ENCODE measurements at places on chromosomes 16 and 17. TPM values are rescaled to one million over a fixed set of nuclear protein-coding genes. Genes with fewer than 3 reads are reported as not detected.

DNA sequence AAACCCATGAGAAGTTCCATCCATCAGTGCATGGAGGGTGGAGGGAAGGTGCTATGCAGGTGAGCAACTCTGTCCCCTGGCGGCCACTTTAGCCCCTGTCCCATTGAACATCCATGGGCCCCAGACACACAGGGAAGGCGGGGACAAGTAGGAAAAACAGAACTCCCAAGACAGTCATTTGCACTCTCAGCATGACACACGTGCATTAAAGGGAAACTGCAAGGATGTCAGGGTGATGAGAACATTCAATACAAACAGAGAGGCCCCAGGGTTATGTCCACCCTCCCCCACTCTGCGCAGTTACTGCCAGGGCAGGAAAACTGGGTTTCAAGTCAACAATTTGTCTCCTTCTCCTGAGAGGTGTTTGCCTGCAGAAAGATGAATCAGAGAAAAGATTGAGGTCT is 44.0 kb upstream of the AKTIP start:
- peaks cover 8% of the 10 kb centered on the region for H3K4me1 ChIP-seq
- no peak overlapping the region for H3K27ac ChIP-seq
- H3K4me3 ChIP-seq, result no peak overlapping the region
- no peaks in the 10 kb centered on the region for H3K36me3 ChIP-seq
- DNase-seq, result no peak

The CFDP1 gene
- 24.9 TPM for total RNA-seq

DNA sequence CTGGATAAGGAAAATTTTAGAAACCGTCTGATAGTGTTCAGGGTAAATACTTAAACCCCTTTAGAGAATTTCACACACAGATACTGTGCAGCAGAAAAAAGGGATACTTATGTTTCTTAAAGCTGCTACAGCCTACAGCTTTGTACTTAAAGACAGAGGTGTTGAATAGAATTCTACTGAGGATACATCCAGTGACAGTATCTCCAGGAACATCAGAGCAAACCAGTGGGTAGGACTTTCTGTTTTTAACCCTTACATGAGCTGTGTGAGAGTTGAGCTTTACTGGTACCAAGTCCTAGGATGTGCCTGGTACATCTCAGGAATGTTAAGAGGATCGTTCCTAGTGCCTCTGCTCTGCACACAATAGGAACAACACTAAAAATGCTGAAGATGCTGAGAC is 191.5 kb downstream of the FTO start:
- DNase-seq, result no peak
- H3K27ac ChIP-seq, result no peak overlapping the region
- H3K27me3 ChIP-seq, result no peaks in the 10 kb centered on the region
- peaks cover 52% of the 10 kb centered on the region for H3K4me1 ChIP-seq

DNA sequence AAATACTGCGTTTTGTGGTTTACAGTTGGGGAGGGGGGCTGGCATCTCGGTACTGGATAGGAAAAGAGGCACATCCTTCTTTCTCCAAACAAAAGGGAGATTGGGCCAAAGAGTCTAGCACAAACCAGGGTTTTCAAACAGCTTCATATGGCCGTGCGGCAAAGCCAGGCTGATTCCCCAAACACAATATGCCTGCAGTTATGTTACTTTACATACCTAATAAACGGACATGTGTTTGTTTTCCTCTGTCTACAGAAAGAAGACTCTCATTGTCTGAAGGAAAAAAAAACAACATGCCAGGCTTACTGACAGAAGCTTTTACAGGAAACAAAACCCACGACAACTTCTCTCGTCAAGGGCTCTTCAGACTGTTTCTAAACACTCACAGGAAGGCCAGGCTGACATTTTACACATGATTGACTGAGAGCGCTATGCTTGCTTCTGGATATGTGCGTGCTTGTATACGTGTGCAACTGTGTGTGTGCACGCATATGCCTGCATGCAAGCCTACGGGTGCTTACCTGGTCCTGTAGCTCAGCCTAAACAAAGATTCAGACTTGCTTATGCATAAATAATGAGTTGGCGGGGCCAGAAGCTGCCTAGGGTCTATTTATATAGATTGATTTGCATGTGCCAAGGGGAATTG is 461.0 kb upstream of the C16orf82 start:
- H3K27me3 ChIP-seq, result peaks cover 31% of the 10 kb centered on the region
- H3K36me3 ChIP-seq, result no peaks in the 10 kb centered on the region
- DNase-seq, result no peak
- no peaks in the 10 kb centered on the region for H3K4me1 ChIP-seq
- no peak overlapping the region for H3K4me3 ChIP-seq

DNA sequence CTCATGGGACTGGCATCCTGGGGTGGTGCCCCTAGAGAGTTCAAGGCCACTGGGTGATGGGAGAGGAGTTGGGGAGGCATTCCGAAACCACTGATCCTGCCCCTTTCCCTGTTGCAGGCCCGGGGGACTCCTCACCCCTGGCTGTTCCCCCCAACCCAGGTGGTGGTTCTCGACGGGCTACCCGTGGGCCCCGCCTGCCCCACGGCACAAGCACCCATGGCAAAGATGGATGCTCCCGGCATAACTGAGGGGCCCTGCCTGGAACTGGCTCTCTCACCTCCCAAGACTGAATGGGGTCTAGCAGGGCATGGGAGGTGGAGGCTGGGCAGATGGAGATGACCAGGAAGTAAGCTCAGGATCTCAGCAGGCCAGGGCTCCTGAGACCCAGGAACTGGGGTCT is 6.6 kb downstream of the BTBD17 start:
- peaks cover 100% of the 10 kb centered on the region for H3K27me3 ChIP-seq
- peaks cover 18% of the 10 kb centered on the region for H3K4me1 ChIP-seq
- no peak overlapping the region for H3K4me3 ChIP-seq
- no peaks in the 10 kb centered on the region for H3K36me3 ChIP-seq
- DNase-seq, result no peak

GRCh38 chr17:45430006-45430737 is 2.5 kb downstream of the ARHGAP27 start:
- H3K4me3 ChIP-seq, result peak overlapping the region; percentile 74
- no peak for DNase-seq
- H3K27me3 ChIP-seq, result peaks cover 44% of the 10 kb centered on the region
- peaks cover 4% of the 10 kb centered on the region for H3K36me3 ChIP-seq
- peaks cover 70% of the 10 kb centered on the region for H3K4me1 ChIP-seq

The SEZ6 gene
- total RNA-seq, result not detected

- no peak for DNase-seq
- H3K4me3 ChIP-seq, result no peak overlapping the region
- H3K27ac ChIP-seq, result no peak overlapping the region
- H3K4me1 ChIP-seq, result no peaks in the 10 kb centered on the region
- peaks cover 9% of the 10 kb centered on the region for H3K27me3 ChIP-seq
Measured at GRCh38 chr17:77644181-77645071, 314.1 kb upstream of the TNRC6C start.

- no peak overlapping the region for H3K27ac ChIP-seq
- DNase-seq, result no peak
- no peak overlapping the region for H3K4me3 ChIP-seq
- H3K4me1 ChIP-seq, result no peaks in the 10 kb centered on the region
Measured at GRCh38 chr16:86079255-86079885, 180.4 kb downstream of the IRF8 start.

The NECAB2 gene
- 0.69 TPM for total RNA-seq

DNA sequence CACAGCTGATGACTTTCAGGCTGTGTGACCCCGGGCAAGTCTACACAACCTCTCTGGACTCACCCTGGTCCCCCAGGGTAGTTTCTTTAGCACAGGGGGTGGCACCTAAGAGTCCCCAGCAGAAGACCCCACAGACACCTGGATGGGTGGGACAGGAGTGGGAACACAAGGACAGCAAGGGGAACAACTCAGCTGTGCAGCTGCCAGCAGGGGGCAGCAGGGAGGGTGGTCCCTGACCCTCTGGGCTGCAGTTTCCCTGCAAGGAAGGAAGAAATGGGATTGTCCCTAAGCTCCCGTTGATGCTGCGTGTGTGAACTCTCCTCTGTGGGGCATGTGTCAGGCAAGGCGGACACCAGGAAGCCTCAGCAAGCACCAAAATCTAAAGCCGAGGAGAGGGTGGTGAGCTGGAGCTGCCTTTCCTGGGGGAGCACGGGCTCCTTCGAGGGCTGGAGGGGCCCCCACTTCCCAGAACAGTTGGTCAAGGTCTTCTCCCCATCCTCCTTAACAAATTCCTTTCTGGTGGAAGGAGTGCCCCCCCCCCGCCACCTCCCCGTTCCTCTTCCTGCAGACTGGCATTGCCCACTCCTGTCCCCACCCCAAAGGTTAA is 24.1 kb upstream of the CDH5 start:
- H3K4me3 ChIP-seq, result no peak overlapping the region
- H3K36me3 ChIP-seq, result no peaks in the 10 kb centered on the region
- peaks cover 18% of the 10 kb centered on the region for H3K27me3 ChIP-seq
- no peak for DNase-seq

The SERPINF2 gene
- 0.33 TPM for total RNA-seq

The PRSS53 gene
- total RNA-seq, result 1.2 TPM

DNA sequence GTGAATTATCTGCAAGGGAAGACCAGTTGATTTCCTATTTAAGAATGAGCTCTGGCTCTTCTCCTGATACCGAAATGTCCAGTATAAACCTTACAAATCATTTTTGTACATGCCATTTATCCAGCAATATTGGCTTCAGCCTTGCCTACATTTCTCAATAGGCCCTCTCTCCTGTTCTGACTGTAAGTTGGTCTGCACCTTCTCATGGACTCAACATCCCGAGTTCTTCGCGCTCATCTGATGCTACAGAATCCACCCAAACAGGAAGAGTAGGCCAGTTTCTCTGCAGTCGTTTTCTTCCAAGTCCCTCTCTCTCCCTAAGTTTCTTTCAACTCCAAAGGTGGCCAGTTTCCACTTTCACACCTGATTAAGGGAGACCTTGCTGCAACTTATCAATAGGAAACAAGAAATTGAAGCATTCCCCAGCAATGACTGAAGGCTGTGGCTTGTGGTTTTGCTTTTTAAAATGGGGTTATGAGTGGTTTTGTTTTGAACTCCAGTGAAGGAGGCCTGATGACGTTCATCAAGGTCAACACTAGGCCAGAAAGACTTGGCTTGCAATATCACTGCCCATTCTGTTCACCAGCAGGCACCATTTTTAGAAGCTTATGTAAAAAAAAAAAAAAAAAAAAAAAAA is 383.0 kb downstream of the MAF start:
- no peaks in the 10 kb centered on the region for H3K27me3 ChIP-seq
- H3K4me3 ChIP-seq, result no peak overlapping the region
- no peak overlapping the region for H3K27ac ChIP-seq
- H3K36me3 ChIP-seq, result no peaks in the 10 kb centered on the region
- no peak for DNase-seq
- peaks cover 8% of the 10 kb centered on the region for H3K4me1 ChIP-seq

The SMTNL2 gene
- 33.4 TPM for total RNA-seq

The CD7 gene
- total RNA-seq, result 0.47 TPM

- peaks cover 83% of the 10 kb centered on the region for H3K27me3 ChIP-seq
- DNase-seq, result peak; percentile 23
- peak overlapping the region; percentile 71 for H3K4me3 ChIP-seq
- H3K27ac ChIP-seq, result no peak overlapping the region
- peaks cover 26% of the 10 kb centered on the region for H3K4me1 ChIP-seq
Measured at GRCh38 chr17:73643001-73643851, 1.0 kb downstream of the SDK2 start.

DNA sequence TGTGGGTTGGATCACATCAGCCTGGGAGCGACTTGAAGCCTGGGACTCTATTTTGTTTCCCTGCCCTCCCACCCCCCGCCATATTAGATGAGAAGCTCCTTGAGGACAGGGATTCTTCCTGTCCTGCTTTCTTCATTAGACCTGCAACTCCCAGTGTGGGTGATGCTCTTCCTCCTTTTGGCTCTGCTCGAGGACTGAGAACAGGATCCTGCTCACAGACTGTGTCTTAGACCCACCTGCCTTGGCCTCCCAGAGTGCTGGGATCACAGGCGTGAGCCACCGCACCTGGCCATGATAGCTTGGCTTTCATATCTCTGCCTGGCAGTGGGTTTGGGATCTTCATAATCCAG is 21.5 kb upstream of the TNS4 start:
- H3K4me1 ChIP-seq, result peaks cover 7% of the 10 kb centered on the region
- no peaks in the 10 kb centered on the region for H3K36me3 ChIP-seq
- H3K4me3 ChIP-seq, result no peak overlapping the region
- H3K27me3 ChIP-seq, result peaks cover 12% of the 10 kb centered on the region
- DNase-seq, result no peak

DNA sequence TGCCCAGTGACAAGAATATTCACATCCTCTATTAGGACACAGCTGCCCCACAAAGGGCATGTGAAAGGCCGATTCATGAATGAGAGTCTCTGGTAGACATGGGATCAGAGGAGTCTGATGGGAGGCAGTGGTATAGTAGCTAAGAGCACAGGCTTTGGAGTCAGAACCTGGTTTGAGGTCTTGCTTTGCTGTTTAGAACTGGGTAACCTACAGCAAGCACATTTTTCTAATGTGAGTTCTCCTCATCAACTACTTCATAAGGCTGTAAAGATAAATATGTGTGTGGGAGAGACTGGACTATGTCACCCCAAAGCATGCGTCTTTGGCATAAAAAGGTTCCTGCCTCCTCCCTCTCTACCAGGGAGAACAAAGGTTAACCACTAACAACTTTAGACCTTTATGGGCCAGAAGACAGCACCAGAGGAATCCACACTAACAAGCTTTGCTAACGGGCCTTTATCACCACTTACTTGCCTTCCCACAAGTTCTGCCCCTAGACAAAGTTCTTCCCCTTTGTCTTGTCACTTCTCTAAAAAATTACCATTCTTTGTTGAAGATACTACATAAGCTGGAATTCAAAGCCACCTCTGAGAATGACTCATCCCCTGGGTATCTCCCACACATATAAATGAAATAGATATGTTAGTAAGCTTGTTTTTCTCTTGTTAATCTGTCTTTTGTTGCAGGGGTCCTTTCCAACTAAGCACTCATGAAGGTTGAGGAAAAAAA is 21.1 kb downstream of the CDR2 start:
- no peak overlapping the region for H3K4me3 ChIP-seq
- peaks cover 15% of the 10 kb centered on the region for H3K36me3 ChIP-seq
- peak overlapping the region; percentile 18 for H3K27ac ChIP-seq
- peaks cover 16% of the 10 kb centered on the region for H3K4me1 ChIP-seq
- H3K27me3 ChIP-seq, result no peaks in the 10 kb centered on the region

DNA sequence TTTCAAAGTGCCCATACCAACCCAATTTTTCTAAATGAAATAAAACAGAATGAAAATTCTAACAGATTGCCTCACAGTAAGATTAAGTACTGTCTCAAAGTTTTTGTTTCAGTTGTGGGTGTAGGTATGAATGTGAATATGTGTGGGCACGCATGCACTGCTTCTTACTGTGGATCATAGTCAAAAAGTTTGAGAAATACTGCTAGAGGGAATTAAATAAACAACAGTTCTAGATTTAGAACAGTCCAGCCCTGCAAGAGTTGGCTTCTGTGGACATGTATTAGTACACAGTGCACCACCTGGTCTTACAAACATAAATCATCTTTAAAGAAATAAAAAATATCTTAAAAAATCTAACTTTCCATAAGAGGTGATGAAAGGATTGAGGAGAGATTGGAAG is 8.4 kb downstream of the ZNF652 start:
- DNase-seq, result no peak
- no peak overlapping the region for H3K27ac ChIP-seq
- H3K4me1 ChIP-seq, result peaks cover 31% of the 10 kb centered on the region
- no peaks in the 10 kb centered on the region for H3K36me3 ChIP-seq
- H3K27me3 ChIP-seq, result no peaks in the 10 kb centered on the region
